ENCODE measurements at places on chromosomes 2 and 18. TPM values are rescaled to one million over a fixed set of nuclear protein-coding genes. Genes with fewer than 3 reads are reported as not detected.
A peak's percentile ranks its signal among the peaks of the same experiment; 100 is the strongest.

The CDKL4 gene
- not detected for total RNA-seq

DNA sequence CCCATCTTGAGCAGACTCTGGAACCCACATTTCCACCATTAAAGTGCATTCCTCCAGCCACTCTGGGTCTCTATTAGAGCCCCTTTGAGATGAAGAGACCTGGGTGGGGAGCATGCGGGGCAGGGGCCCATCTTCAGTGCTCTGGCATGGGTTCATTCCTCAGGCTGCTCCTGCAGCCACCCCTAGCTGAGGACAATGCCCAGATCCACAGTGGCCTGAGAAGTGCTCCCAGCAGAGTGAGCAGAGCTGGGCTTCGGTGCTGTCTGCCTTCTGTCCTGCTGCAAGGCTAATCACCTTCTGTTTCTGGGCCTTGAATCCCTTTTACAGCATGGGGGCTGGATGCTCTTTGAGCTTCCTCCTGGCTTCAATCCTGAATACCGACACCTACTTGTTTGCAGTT lies 169.8 kb downstream of the TRIM43 start:
- H3K27ac ChIP-seq = no peak overlapping the region
- H3K36me3 ChIP-seq = no peaks in the 10 kb centered on the region
- H3K4me1 ChIP-seq = no peaks in the 10 kb centered on the region

- no peaks in the 10 kb centered on the region for H3K27me3 ChIP-seq
- no peak for DNase-seq
- no peaks in the 10 kb centered on the region for H3K4me1 ChIP-seq
These were observed 151.0 kb upstream of the DAPL1 start for GRCh38 chr2:158644139-158644538.

The MARCO gene
- not detected for total RNA-seq

GRCh38 chr2:29325544-29325943 lies 210.3 kb downstream of the CLIP4 start:
- H3K27ac ChIP-seq = peak overlapping the region; percentile 47
- H3K27me3 ChIP-seq = no peaks in the 10 kb centered on the region
- no peaks in the 10 kb centered on the region for H3K36me3 ChIP-seq
- no peak for DNase-seq

The ZSWIM2 gene
- total RNA-seq = not detected

DNA sequence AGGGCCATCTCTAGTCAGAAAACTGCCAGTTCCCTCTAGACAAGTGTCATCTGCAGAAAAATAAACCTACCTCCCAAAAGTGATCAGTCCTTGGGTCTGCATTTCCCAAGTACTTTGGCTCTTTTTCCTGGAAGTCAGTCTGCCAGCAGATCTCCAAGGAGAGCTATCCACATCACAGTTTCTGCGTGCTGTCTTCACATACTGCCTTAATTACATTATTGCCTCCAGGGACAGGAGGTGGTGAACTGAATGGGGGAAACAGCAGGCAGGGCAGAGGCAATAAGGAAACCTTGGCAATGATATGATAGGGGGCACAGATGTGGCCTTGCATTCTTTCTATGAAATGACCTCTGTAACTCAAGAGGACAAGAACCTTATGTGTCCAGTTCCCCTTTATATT lies 105.9 kb upstream of the SIX2 start:
- DNase-seq = no peak
- no peak overlapping the region for H3K4me3 ChIP-seq

The HTR2B gene
- not detected for total RNA-seq

GRCh38 chr2:172710584-172711047 lies 25.0 kb upstream of the RAPGEF4 start:
- H3K36me3 ChIP-seq = no peaks in the 10 kb centered on the region
- no peaks in the 10 kb centered on the region for H3K4me1 ChIP-seq
- no peak for DNase-seq
- no peak overlapping the region for H3K27ac ChIP-seq
- H3K27me3 ChIP-seq = peaks cover 8% of the 10 kb centered on the region

- peaks cover 13% of the 10 kb centered on the region for H3K36me3 ChIP-seq
- no peaks in the 10 kb centered on the region for H3K27me3 ChIP-seq
- H3K27ac ChIP-seq = no peak overlapping the region
- H3K4me1 ChIP-seq = no peaks in the 10 kb centered on the region
- DNase-seq = no peak
These were observed 24.2 kb downstream of the PLCL1 start for GRCh38 chr2:197828464-197829135.

The USP14 gene
- total RNA-seq = 73.2 TPM

GRCh38 chr2:172972005-172972619 lies 103.5 kb upstream of the MAP3K20 start:
- no peak for DNase-seq
- H3K4me3 ChIP-seq = no peak overlapping the region
- no peak overlapping the region for H3K27ac ChIP-seq

DNA sequence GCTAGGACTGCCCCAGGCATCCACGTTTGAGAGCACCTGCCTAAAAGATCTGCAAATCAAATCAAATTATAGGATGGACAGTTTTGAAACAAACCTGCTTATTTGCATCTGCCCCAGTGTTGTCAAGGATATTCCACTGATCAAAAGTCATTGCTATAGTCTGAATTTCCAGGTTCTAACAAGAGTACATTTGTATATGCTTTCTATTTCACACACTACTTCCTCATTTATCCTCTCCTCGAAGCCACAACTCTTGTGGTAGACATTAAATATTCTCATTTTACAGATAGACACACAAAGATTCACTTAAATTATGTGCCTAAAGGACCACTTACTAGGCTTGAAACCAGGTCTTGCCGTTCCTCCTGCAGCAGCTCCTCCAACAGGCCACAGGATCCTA lies 11.9 kb upstream of the TET3 start:
- H3K36me3 ChIP-seq = no peaks in the 10 kb centered on the region
- H3K27me3 ChIP-seq = peaks cover 4% of the 10 kb centered on the region
- peak overlapping the region; percentile 24 for H3K27ac ChIP-seq
- no peak overlapping the region for H3K4me3 ChIP-seq

The ADD2 gene
- 2.3 TPM for total RNA-seq

GRCh38 chr2:163990101-163990500 lies 254.3 kb upstream of the FIGN start:
- H3K4me3 ChIP-seq = no peak overlapping the region
- H3K36me3 ChIP-seq = no peaks in the 10 kb centered on the region
- H3K27ac ChIP-seq = no peak overlapping the region
- DNase-seq = no peak
- H3K4me1 ChIP-seq = no peaks in the 10 kb centered on the region

The PLEKHH2 gene
- total RNA-seq = not detected

DNA sequence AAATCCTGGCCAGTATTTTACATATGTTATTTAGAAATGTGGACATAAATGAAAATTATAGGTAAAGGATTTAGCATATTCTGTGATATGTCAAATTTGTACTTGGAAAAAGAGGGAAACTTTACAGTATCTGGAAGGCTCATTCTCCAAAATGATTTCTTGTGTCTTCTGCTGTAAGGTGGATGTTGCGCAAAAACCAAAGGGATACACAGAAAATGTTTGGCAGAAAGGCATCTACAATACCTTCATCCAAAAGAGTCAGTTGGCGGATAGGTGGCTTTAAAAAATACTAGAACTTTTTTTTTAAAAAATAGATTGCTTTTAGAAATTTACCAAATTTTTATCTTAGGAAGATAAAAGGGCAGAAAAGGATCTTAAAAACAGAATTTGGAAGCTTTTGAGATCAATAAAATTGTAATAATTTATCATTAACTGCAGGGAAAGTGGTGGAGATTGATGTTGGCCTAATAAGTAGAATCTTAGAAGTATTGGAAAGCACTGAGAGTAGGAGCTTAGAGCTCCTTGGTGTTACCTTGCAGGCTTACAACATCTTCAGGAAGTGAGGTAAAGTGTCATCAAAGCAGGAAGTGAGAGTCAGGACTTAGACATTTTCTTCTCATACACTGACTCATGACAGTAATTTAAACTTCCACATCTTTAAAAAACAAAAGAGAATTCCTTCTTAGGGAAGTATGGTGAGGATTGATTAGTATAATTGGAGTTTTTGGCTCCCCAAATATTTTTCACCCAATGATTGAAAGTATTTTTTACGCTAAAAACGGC lies 2.1 kb downstream of the NABP1 start:
- peaks cover 39% of the 10 kb centered on the region for H3K4me1 ChIP-seq
- DNase-seq = no peak
- H3K27me3 ChIP-seq = no peaks in the 10 kb centered on the region
- H3K27ac ChIP-seq = peak overlapping the region; percentile 99
- H3K36me3 ChIP-seq = peaks cover 36% of the 10 kb centered on the region

DNA sequence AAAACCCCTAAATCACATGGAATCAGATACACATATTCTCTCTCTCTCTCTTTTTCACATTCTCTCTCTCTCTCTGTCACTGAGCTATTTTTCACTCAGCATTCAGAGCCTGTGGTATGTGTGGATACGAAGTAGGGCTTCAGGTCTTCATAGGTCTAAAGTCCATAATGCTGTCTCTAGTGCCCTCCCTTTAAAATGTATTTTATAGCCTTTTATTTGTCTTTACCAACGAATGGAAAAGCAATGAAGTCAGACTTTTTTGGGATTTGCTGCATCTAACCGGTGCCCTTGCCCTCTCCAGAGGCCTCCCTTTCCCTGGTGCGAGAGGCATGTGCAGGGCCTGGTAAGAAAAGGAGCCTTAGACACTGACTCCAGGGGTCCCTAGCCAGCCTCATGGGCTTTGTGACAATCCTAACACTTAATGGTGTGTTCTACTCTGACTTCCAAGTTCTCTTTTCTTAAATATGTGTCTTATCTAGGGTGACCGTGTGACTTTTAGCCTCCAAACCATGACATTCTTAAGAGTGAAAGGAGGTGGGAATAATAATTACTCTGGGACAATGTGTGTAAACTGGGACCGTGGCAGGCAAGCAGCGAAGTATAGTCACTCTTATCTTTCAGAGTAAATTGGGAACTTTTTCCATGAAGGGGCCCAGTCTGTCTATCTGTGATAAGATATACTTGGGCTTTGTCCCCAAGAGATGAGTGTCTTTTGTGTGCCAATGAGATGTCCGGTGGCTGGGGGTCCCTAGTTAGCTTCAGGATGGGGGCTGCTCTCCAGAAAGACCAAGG lies 101.1 kb downstream of the B3GNT2 start:
- peak; percentile 56 for DNase-seq
- H3K27ac ChIP-seq = peak overlapping the region; percentile 41
- no peak overlapping the region for H3K4me3 ChIP-seq
- H3K36me3 ChIP-seq = no peaks in the 10 kb centered on the region
- peaks cover 6% of the 10 kb centered on the region for H3K4me1 ChIP-seq

DNA sequence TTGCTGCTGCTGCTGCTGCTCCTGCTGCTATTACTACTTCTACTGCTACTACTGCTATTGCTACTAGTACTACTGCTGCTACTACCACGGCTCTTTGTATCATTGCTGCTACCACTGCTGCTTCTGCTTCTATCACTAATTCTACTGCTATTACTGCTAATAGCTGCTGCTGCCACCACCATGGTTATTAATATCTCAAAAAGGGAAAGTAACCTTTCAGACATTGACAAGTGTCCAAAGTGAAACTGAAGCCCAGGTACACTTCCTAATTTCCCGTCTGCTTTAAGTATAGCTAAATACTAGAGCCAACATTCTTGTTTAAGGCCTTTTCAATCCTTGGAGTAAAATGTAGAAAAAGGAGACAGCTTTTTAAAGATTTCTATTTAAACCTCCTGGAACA lies 45.4 kb upstream of the EHBP1 start:
- H3K4me1 ChIP-seq = peaks cover 6% of the 10 kb centered on the region
- H3K36me3 ChIP-seq = no peaks in the 10 kb centered on the region
- no peak overlapping the region for H3K4me3 ChIP-seq
- peaks cover 18% of the 10 kb centered on the region for H3K27me3 ChIP-seq
- DNase-seq = no peak

- no peak for DNase-seq
- no peak overlapping the region for H3K27ac ChIP-seq
- peaks cover 8% of the 10 kb centered on the region for H3K36me3 ChIP-seq
These were observed 616 bp upstream of the SP5 start for GRCh38 chr2:170714381-170715061.

The SERPINB2 gene
- total RNA-seq = not detected

- no peaks in the 10 kb centered on the region for H3K4me1 ChIP-seq
- no peak overlapping the region for H3K4me3 ChIP-seq
- no peak for DNase-seq
- H3K27ac ChIP-seq = no peak overlapping the region
- H3K36me3 ChIP-seq = no peaks in the 10 kb centered on the region
These were observed 53.9 kb downstream of the SH3BP4 start for GRCh38 chr2:235005603-235006259.

The ARHGAP28 gene
- total RNA-seq = not detected

GRCh38 chr2:139170406-139170805 lies 390.2 kb upstream of the NXPH2 start:
- H3K4me1 ChIP-seq = no peaks in the 10 kb centered on the region
- no peaks in the 10 kb centered on the region for H3K27me3 ChIP-seq
- no peak overlapping the region for H3K27ac ChIP-seq
- H3K4me3 ChIP-seq = no peak overlapping the region
- no peaks in the 10 kb centered on the region for H3K36me3 ChIP-seq

DNA sequence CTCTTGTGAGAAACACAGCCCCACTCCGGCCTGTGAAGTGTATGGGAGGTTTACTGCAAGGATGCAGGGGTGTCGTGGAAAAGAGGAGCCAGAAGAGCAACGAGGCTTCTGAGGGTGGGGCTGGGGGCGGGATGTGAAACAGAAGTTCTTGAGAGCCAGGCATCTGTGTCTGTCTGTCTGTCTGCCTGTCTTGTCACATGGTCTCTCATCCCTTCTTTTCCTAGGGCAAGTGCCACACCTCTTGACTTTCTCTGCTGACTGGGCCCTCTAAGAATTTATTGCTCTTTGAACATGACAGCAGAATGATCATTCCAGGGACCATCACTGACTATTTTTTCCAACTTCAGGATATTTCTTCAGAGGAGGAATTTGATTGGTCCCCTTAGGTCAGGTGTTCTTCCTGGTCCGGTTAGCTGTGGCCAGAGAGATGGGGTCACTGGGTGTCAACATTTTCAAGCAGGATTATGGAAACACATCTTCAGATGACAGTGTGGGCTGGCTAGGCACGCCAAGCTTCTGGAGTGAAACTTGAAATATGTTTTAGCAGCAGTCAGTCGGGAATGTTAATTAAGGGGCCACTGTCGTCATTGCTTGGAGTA lies 131.0 kb downstream of the FHOD3 start:
- H3K27me3 ChIP-seq = peaks cover 9% of the 10 kb centered on the region
- no peaks in the 10 kb centered on the region for H3K4me1 ChIP-seq
- no peak overlapping the region for H3K4me3 ChIP-seq
- H3K36me3 ChIP-seq = no peaks in the 10 kb centered on the region
- no peak overlapping the region for H3K27ac ChIP-seq

GRCh38 chr18:303607-304006 lies 35.8 kb upstream of the THOC1 start:
- H3K27ac ChIP-seq = no peak overlapping the region
- DNase-seq = no peak
- H3K4me3 ChIP-seq = no peak overlapping the region
- no peaks in the 10 kb centered on the region for H3K4me1 ChIP-seq

GRCh38 chr2:157825885-157826284 lies 50.2 kb downstream of the ACVR1 start:
- H3K36me3 ChIP-seq = no peaks in the 10 kb centered on the region
- no peak for DNase-seq
- H3K27ac ChIP-seq = no peak overlapping the region
- no peaks in the 10 kb centered on the region for H3K27me3 ChIP-seq

The RAPGEF4 gene
- 0.43 TPM for total RNA-seq

- peaks cover 15% of the 10 kb centered on the region for H3K27me3 ChIP-seq
- H3K4me1 ChIP-seq = no peaks in the 10 kb centered on the region
- H3K4me3 ChIP-seq = no peak overlapping the region
These were observed 166.5 kb downstream of the SEPTIN10 start for GRCh38 chr2:109447251-109447661.

GRCh38 chr2:196291873-196292800 lies 120.8 kb upstream of the STK17B start:
- H3K4me1 ChIP-seq = peaks cover 52% of the 10 kb centered on the region
- peak overlapping the region; percentile 41 for H3K4me3 ChIP-seq
- no peak for DNase-seq
- H3K36me3 ChIP-seq = no peaks in the 10 kb centered on the region
- H3K27me3 ChIP-seq = no peaks in the 10 kb centered on the region
